Substantia nigra (tissue), 51 donors: ENCODE measurements at places on chromosomes 13 and 19.

GRCh38 chr19:44681992-44682790, 10.9 kb downstream of the CEACAM19 start:
- no peak for DNase-seq

DNA sequence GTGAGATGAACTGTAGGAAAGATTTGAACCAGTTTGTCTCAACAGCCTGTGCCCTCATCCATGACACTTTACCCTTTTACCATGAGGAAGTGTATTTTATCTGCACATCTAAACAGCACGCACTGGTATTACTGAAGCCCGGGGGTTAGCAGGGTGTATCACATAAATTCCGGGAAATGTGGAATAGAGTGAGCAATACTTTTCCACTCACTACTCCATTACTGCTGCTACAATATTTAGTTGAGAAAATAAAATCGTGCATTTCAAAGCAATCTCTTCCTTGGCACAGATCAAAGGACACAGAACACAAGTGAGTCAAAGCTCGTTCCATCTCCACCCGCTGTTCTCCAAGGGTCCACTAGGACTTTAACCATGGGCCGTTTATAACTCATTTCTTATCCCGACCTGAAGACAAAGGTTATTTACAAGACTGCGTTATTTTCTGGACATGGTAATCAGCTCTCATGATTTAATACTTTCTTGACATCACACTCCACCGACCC, 35.2 kb downstream of the STK24 start:
- DNase-seq, result no peak

- no peak for DNase-seq
These were observed 5.2 kb downstream of the TGDS start for GRCh38 chr13:94590744-94591143.

DNA sequence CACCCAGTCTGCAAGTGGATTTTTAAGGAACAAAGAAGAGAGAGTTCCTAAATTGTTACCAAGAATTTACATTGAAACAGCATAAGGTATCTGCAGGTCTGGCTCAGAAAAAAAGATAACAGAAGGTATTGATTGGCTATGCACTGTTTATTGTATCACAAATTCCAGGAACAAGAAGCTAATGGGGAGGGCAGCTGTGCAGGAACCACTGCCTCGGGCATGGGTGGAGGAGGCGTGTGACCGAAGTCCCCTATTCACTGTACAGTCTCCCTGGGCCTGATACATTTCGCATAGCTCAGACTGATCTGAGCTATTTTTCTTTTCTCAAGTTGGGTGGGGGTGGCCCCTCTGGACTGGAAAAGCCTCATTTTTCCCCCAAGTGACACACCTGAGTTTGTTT, 11.7 kb downstream of the NECTIN2 start:
- no peak for DNase-seq

GRCh38 chr13:64553411-64554129, 2676.6 kb downstream of the PCDH9 start:
- DNase-seq, result no peak
